GM19239 (cell line): ENCODE measurements at places on chromosomes 11 and 22.

DNA sequence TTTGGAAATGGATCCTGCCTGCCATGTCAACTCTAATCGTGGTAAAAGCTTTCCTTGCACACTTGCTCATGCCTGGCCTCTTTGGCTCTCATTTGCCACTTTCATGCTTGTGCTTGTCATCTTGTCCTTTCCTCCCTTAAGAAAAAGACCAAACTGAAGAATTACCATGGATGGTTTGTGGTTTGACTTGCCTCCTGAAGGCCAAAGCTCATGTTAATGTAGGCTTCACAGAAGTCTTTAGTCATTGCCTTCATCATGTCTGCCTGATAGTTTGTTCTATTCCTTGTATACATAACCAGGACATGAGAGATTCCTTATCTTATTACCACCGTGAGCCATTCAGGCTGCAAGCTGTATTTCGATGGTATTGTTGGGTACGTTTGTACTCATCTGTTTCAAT, 17.3 kb downstream of the TEAD1 start:
- DNase-seq = no peak

DNA sequence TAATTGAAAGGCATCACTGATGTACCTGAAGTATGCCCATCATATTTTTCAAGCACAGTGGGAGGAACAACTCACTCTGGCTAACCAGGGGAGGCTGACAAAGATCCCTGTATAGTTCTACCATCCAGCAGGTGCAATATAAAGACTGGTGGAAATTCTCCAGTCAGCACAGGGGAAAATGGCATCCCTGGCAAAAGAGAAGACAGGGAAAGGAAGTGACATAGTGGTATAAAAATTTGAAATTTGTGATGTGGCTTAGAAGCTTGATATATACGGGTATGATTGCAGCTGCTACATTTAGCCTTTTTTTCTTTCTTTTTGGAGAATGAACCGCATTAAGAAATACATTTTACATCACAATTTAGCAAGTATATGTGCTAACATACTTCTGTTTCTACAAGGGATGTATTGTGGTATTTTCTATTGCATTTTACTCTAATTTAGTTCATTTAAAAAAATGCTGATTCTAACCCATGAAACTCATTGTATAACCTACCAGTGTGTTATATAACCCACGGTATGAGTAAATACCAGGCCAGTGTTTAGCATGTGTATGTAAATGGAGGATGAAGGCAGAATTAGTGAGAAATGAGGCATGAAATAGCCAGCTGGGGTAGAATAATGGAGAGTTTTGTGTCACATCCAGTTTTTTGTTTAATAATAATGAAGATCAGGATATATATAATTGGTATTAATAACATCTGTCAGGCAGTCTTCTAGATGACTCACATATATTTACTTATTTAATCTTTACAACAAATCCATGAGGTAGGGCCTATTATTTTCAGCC, 186.1 kb downstream of the ARHGAP42 start:
- DNase-seq = no peak

GRCh38 chr11:60396799-60397198, 540 bp downstream of the MS4A14 start:
- DNase-seq = no peak

GRCh38 chr22:43570531-43571165, 158.8 kb downstream of the MPPED1 start:
- no peak for DNase-seq

GRCh38 chr11:26583550-26583949, 11.5 kb upstream of the MUC15 start:
- no peak for DNase-seq
